Lung (tissue), 17 donors: ENCODE measurements at places on chromosomes 3 and 15. TPM values are rescaled to one million over a fixed set of nuclear protein-coding genes. Genes with fewer than 3 reads are reported as not detected.

DNA sequence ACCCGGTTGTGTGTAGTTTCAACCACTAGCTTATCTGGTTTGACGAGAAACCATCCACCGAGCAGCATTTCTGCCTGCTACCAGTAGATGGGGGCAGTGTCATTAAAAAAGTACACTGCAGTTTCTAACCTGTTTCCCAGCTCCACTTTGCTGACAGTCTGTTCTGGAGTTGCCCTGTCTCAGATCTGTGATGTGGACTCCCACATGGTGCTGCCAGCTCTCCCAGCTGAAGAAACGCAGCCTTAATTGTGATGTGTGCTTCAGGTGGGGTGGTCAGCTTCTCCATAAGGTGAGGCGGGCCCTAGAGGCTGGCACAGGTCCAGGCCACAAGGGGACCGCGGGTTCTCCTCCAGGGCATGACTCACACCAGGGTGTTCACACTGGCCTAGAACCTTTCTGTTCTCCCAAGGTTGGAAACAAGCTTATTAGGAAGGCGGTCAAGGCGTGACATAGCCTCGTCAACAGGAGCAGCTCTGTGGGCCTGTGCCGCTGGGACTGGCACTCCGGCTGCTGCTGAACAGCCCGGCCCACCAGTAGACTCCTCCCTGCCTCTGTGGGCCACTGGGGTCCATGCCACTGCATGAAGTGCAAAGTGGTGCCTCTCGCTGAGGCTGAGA lies 2.9 kb upstream of the FAM43A start:
- peaks cover 13% of the 10 kb centered on the region for H3K4me1 ChIP-seq
- no peak overlapping the region for H3K4me3 ChIP-seq
- H3K27ac ChIP-seq: no peak overlapping the region
- no peaks in the 10 kb centered on the region for H3K27me3 ChIP-seq
- no peaks in the 10 kb centered on the region for H3K36me3 ChIP-seq
- peak; percentile 88 for DNase-seq

OR5K2 gene
- not detected for total RNA-seq

AP3S2 gene
- total RNA-seq: 31.8 TPM

DNA sequence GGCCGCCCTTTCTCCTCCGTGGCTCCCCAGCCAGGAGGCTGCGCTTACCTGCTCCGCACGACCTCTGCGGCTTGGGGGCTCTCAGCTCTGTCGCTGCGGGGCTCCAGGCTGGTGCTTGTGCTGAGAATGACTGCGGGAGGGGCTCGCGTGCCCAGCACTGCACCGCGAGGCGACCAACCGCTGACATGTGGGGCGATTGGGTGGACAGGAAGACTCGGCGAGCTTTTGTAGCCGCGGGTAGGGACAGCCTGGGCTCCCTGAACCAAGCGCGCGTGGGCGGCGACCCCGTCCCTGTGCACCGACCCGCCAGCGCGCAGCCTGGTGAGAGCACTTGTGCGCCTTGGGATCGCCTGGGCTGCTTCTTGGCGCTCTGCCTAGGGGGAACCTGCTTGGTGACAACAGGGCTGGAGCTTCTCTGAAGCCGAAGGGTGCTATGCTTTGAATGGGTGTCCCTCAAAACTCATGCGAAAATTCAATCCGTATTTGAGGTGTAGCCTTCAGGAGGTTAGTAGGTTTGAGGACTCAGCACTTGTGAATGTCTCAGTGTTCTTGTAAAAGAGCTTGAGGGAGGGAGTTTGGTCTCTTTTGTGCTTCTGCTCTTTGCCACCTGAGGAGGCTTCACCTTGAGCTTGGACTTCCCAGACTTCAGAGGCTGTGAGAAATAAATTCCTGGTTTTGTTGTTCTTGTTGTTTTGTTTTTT lies 50.4 kb downstream of the IL12A start:
- H3K36me3 ChIP-seq: no peaks in the 10 kb centered on the region
- H3K4me3 ChIP-seq: peak overlapping the region; percentile 25
- H3K4me1 ChIP-seq: no peaks in the 10 kb centered on the region
- H3K27ac ChIP-seq: no peak overlapping the region
- DNase-seq: peak; percentile 58

LMCD1 gene
- total RNA-seq: 101 TPM

DNA sequence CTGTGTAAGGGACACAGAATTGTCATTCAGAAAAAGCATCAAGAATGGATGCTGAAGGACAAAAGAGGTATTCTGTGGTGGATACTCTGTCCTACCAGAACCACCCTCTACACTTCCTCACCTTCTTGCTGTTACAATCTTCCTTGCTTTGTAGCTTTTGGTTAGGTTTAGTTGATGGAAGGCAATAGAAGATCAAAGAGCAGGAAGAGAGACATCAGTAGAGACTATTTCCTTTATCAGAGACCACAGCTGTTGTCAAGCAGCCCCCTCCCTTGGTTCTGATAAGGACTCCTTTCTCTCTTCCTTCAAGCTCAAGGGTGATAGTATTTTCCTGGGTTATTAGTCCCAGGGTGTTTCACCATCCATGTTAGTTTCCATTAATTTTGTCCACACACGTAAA lies 84.7 kb upstream of the ALCAM start:
- no peak for DNase-seq
- no peaks in the 10 kb centered on the region for H3K36me3 ChIP-seq
- H3K4me3 ChIP-seq: no peak overlapping the region
- H3K4me1 ChIP-seq: no peaks in the 10 kb centered on the region
- no peaks in the 10 kb centered on the region for H3K27me3 ChIP-seq
- no peak overlapping the region for H3K27ac ChIP-seq

SLC15A2 gene
- total RNA-seq: 44.6 TPM

- H3K4me1 ChIP-seq: no peaks in the 10 kb centered on the region
- H3K4me3 ChIP-seq: no peak overlapping the region
- H3K27ac ChIP-seq: no peak overlapping the region
- H3K27me3 ChIP-seq: no peaks in the 10 kb centered on the region
- no peaks in the 10 kb centered on the region for H3K36me3 ChIP-seq
Observed at GRCh38 chr15:51244423-51244869, 94.0 kb downstream of the CYP19A1 start.

DNA sequence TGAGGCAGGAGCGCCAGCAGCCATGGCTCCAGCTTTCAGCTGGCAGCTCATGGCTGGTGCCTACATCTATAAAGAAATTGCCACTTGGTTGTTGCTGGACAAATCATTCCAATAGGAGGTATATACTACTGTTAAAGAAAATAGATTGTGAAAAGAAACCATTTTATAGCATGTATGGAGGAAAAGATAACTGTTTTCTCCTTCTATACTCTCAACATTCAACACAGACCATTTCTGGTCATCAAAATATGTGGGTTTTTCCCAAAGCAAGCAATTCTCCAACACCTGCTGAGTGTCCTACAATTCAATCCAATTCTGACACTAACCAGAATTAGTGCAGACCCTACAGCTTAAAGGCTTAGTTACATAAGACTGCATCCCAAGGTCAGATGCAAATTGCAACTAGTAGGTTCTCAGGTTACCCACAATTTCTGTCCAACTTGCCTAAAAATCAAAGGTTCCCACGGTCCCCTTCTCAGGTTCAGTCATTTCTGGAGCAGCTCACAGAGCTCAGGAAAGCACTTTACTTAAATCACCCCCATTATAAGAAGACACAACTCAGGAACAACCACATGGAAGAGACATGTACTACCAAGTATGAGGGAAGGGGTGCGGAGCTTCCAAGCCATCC lies 42.4 kb upstream of the STRIT1 start:
- H3K27me3 ChIP-seq: no peaks in the 10 kb centered on the region
- no peaks in the 10 kb centered on the region for H3K4me1 ChIP-seq
- no peak overlapping the region for H3K27ac ChIP-seq
- no peaks in the 10 kb centered on the region for H3K36me3 ChIP-seq
